ENCODE measurements at places on chromosomes 3 and 15.

GRCh38 chr3:105174017-105174615, 192.6 kb upstream of the ALCAM start:
- no peak for DNase-seq

- no peak for DNase-seq
Observed at GRCh38 chr3:119331661-119332060, 37.5 kb downstream of the ARHGAP31 start.

DNA sequence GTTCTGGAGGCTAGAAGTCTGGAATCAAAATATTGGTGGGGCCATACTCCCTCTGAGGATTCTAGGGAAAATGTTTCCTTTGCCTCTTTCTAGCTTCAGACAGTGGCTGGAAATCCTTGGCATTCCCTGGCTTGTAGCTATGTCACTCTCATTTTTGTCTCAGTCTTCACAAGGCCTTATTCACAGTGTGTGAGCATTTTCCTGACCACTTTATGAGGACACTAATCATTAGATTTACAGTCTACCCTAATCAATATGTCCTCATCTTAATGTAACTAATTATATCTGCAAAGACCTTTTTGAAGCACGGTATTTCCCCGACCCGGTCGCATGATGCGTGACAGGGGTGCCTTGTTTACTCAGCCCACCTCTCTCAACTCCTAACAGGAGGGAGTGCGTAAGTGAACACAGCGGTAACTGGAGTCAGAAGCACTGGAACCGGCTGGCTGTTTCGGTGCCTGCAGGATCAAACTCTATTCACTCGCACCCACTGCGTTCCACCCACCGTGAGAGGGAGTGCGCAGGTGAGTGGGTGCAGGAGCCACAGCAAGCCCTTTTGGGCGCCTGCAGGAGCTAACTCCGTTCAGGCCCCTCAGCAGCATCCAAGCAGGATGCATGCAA, 155.0 kb downstream of the EPHA3 start:
- DNase-seq = no peak

DNA sequence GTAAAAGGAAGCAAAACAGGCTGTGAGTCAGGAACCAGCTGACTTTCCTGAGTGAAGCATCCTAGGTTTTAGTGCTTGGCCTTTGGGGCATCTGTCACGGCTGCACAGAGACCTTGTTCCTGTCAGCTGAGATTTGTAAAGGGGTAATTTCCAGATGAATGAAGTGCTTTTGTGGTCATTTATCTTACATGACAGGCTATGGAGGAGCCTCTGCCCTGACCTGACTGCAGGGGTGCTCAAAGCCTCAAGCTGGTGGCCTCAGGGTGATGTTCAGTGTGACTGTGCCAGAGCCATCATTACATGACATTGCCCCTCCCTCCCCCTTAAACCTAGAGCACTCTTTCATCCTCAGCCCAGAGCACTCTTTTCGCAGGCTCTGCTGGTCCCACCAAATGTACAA, 132.5 kb downstream of the ARNT2 start:
- DNase-seq = no peak

- no peak for DNase-seq
Observed at GRCh38 chr3:184952671-184953070, 140.7 kb downstream of the VPS8 start.

- DNase-seq = no peak
Observed at GRCh38 chr3:183460081-183461055, 31.9 kb upstream of the MCF2L2 start.

- DNase-seq = no peak
Observed at GRCh38 chr3:178226094-178226493, 310.1 kb upstream of the KCNMB2 start.
